ENCODE measurements at places on chromosomes 5 and 9.

- H3K36me3 ChIP-seq, result no peaks in the 10 kb centered on the region
- H3K27ac ChIP-seq, result no peak overlapping the region
- no peak for DNase-seq
- H3K4me1 ChIP-seq, result no peaks in the 10 kb centered on the region
Observed at GRCh38 chr9:122479062-122479461, 1.3 kb upstream of the OR1J1 start.

- DNase-seq, result no peak
- no peaks in the 10 kb centered on the region for H3K36me3 ChIP-seq
- no peaks in the 10 kb centered on the region for H3K27me3 ChIP-seq
- H3K4me3 ChIP-seq, result no peak overlapping the region
- H3K27ac ChIP-seq, result no peak overlapping the region
- H3K4me1 ChIP-seq, result peaks cover 6% of the 10 kb centered on the region
Observed at GRCh38 chr5:115818821-115819220, 2.4 kb upstream of the CDO1 start.

- no peak overlapping the region for H3K27ac ChIP-seq
- H3K4me3 ChIP-seq, result no peak overlapping the region
- DNase-seq, result peak; percentile 76
Observed at GRCh38 chr9:6566409-6567139, 79.0 kb downstream of the GLDC start.

DNA sequence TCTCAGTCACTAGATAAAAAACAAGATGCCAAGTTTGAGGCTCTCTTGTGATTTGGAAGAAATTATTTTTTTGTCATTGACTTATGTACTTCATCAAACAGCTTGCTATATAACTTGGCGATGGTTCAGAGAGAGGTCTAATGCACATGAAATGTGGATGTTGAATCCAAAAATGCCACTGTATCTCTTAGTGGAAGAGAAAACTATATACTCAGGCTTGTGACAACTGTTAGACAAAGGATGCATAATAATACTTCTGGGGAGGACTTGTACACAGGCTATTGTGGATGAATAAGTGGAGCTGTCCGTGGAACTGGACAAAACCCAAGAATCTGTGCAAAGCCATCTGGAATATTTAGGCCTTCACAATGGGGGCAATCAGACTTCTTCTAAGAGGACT, 162.9 kb upstream of the NMUR2 start:
- no peaks in the 10 kb centered on the region for H3K4me1 ChIP-seq
- H3K27ac ChIP-seq, result no peak overlapping the region
- no peaks in the 10 kb centered on the region for H3K36me3 ChIP-seq
- no peak overlapping the region for H3K4me3 ChIP-seq

DNA sequence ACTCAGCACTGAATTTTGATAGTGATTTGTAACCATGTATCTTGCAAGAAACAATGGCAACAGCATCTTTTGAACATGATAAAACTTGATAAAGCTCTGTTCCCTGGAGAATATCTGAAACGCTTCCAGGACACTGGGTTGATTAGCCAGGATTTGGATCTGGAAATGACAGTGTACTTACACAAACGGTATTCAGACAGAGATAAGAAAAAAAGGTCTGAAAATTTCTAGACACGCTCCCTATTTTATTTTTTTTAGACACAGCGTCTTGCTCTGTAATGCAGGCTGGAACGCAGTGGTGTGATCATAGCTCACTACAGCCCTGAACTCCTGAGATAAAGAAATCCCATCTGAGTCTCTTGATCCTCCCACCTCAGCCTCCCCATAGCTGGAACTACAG, 109.0 kb downstream of the GNAQ start:
- no peak for DNase-seq
- H3K27me3 ChIP-seq, result no peaks in the 10 kb centered on the region
- H3K27ac ChIP-seq, result no peak overlapping the region
- no peak overlapping the region for H3K4me3 ChIP-seq
- H3K4me1 ChIP-seq, result peaks cover under 1% of the 10 kb centered on the region
- H3K36me3 ChIP-seq, result peaks cover 3% of the 10 kb centered on the region

DNA sequence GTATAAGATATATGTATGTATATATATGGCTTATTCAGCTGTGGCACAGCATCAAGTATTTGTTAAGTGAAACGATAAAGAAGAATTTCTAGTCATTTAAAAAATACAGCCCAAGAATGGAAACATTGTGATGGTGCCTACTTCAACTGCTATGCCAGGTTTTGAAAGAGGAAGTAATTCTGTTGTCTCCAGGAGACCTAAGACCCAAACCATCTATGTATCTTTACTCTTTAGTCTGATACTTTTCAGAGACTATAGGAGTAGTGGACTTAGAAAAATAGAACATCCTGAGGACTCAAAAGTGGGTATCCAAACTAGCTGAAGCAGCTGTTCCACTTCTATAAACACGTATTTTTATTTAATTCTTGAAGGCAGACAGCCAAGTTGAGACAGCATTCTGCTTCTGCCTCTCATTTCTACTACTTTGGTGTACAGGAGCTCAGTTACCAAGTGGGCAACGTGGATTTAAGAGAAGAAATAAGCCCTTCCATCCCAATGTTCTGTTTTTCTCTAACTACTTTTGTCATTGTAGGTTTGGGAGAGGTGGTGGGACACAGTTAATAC, 110.7 kb downstream of the RPS23 start:
- H3K36me3 ChIP-seq, result no peaks in the 10 kb centered on the region
- no peak for DNase-seq
